ENCODE measurements at places on chromosomes 12 and 14. TPM values are rescaled to one million over a fixed set of nuclear protein-coding genes. Genes with fewer than 3 reads are reported as not detected.

- no peaks in the 10 kb centered on the region for H3K36me3 ChIP-seq
- no peak overlapping the region for H3K27ac ChIP-seq
- no peak for DNase-seq
- no peaks in the 10 kb centered on the region for H3K27me3 ChIP-seq
Measured at GRCh38 chr12:26839512-26839911, 6.5 kb upstream of the ITPR2 start.

- H3K4me3 ChIP-seq = peak overlapping the region; percentile 98
- no peaks in the 10 kb centered on the region for H3K27me3 ChIP-seq
Measured at GRCh38 chr12:111600205-111600642, 1.1 kb upstream of the ATXN2 start.

B4GALNT3 gene
- total RNA-seq = not detected

- peaks cover 15% of the 10 kb centered on the region for H3K4me1 ChIP-seq
- no peak overlapping the region for H3K4me3 ChIP-seq
- H3K27me3 ChIP-seq = no peaks in the 10 kb centered on the region
- DNase-seq = no peak
- H3K36me3 ChIP-seq = no peaks in the 10 kb centered on the region
Measured at GRCh38 chr12:42789808-42790760, 200.5 kb upstream of the PRICKLE1 start.

DNA sequence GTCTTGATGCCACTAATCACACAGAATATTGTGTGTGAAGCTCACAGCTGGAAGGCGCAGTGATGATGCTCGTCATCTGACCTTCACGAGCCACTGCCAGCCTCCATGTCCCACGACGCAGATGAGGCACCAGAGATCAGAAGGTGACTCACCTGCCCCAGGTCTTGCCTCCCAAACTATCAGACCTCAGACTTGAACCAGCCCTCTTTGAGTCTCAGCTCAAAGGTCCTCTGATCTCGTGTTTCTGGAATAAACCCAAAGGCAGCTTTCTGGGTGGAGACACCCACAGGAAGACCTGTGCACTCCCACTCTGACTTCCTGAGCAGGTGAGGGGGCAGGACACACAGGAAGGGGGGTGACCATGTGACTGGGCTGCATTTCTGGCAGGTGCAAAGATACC, 19.6 kb upstream of the CHGA start:
- no peaks in the 10 kb centered on the region for H3K36me3 ChIP-seq
- 0 out of 2 replicates have a peak, but pooled peaks cover 4% of the 10 kb centered on the region for H3K27me3 ChIP-seq
- H3K4me1 ChIP-seq = no peaks in the 10 kb centered on the region
- no peak overlapping the region for H3K4me3 ChIP-seq
- no peak overlapping the region for H3K27ac ChIP-seq
- DNase-seq = no peak

- H3K36me3 ChIP-seq = peaks cover 19% of the 10 kb centered on the region
- no peak overlapping the region for H3K4me3 ChIP-seq
- peak overlapping the region; percentile 97 for H3K27ac ChIP-seq
- H3K4me1 ChIP-seq = peaks cover 88% of the 10 kb centered on the region
- DNase-seq = no peak
Measured at GRCh38 chr14:99753225-99754140, 39.7 kb upstream of the EML1 start.

GRCh38 chr14:63988579-63988978, 135.8 kb downstream of the SYNE2 start:
- H3K27ac ChIP-seq = no peak overlapping the region
- no peak for DNase-seq
- H3K36me3 ChIP-seq = peaks cover 3% of the 10 kb centered on the region
- H3K27me3 ChIP-seq = no peaks in the 10 kb centered on the region
- no peaks in the 10 kb centered on the region for H3K4me1 ChIP-seq

ANG gene
- total RNA-seq = 2.7 TPM

PLA2G1B gene
- total RNA-seq = not detected

DNA sequence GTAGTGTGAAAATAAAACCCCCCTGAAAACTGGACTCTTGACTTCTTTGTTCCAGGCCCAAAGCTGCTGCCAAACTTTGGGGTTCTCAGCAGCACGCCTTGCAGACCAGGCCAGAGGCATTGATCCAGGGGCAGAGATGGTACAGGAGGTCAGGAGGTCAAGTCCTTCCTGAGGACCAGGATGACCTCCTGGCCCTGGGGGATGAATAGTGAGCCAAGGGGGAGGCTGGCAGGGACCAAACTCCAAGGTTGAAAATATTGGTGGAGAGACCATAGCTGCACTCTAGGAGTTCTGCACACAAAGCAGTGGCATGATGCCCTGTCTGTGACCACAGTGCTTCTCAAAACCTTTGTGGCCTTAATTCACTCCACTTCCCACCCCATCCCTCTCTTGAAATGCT, 12.1 kb downstream of the SLC10A1 start:
- H3K36me3 ChIP-seq = peaks cover 6% of the 10 kb centered on the region
- no peak for DNase-seq

DNA sequence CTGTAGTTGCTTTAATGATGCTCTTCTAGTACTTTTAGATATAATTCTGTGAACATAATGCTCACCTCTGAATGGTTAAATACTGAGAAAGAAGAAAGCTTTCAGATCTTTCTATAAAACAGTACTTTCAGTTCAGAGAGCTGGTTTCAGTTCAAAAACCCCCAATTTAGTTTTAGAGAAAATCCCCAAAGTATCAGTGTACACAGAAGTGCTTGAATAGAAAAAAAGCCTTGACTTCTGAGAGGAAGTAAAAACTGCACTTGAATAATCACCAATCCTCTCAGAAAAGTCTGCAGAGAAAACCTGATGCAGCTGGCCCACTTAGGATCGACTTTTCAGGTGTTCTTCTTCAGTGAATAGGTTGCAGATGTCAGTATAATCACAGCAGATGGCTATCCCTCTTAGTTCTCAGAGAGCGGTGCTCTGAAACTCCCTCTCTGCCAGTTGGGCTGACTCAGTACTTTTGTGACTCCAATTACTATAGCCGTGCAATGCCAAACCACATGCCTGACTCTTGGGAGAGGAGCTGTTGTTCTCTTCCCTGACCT, 616.3 kb downstream of the LRFN5 start:
- no peak for DNase-seq
- no peaks in the 10 kb centered on the region for H3K36me3 ChIP-seq
- no peaks in the 10 kb centered on the region for H3K4me1 ChIP-seq

SLC35E3 gene
- total RNA-seq = 4.9 TPM
